ENCODE measurements at places on chromosomes 1 and 21.

- no peak for DNase-seq
Observed at GRCh38 chr1:242146652-242147051, 147.8 kb upstream of the MAP1LC3C start.

DNA sequence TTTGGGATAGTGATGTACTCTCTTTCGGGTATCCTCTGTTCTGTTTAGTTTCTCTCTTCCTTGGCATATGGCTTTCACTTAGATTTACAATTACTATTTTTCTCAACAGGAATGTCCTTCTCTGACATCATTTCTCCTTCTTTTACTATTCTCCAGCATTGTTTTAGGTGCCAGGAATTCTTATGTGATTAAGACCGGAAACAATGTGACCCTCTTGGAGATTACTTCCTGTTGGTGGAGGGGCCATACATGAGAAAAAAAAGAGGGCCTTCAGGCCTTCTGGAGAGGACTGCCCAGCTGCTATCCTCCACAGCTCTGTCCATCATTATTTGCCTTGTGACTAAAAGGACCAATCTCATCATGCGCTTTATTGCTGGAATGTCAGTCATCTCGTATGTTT lies 50.4 kb upstream of the ADAMTS5 start:
- DNase-seq = no peak

GRCh38 chr1:208888376-208888775 lies 644.2 kb upstream of the PLXNA2 start:
- DNase-seq = no peak

DNA sequence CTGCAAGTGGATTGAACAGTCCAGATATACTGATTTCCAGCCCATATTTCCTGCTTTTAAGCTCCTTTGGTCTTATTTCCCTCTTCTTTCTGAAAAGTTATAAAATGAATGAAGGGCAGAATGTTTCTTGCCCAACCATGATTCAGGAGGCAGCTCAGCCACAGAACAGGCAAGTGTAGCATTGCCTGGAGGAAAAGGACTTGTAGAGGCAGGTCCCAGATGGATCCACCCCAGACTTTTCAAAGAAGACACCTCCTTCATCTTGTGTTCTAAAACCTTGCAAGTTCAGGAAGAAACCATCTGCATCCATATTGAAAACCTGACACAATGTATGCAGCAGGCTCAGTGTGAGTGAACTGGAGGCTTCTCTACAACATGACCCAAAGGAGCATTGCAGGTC lies at the start of gene CLCA2:
Gene CLCA2 (plus strand): TSS at position 299 of the 400 bp plus-strand sequence. CDS start 77 bp downstream, at position 376.
- DNase-seq = no peak

DNA sequence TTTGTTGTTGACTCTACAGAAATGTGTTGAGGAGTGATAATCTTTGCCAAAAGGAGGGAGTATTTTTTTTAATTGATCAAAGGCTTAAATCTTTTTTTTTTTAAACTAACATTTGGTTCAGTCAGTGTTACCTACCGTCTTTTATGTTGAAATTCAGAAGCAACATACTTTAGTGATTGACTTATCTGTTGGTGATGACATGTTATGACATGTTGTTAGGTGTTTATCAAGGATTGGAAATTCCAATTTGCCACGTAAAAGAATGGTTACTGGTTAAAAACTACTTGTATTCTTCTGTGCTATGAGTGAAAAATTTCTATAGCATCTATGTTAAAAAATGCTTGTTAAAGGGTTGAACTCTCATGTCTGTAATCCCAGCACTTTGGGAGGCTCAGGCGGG lies 61.2 kb downstream of the DNM3 start:
- no peak for DNase-seq

- no peak for DNase-seq
Observed at GRCh38 chr1:104630567-104631149, 881.0 kb downstream of the AMY1C start.

DNA sequence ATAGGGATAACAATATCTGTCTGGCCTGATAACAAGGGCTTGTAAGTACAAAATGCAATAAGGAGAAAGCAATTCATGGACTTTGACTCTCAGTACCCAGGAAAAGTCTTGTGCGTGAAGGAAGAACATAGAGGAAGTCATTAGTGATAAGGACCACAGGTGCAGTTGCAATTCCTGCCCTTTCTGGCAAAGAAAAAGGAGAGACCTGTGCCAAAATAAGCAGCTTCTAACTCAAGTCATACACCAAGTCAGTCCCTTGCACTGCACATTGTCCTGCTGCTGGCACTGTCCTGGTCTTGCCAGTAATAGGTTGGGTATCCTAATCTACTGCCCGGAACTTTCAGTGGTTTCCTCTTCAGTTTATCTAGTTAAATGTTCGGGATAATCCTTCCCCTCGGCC lies 14.8 kb upstream of the SOD1 start:
- no peak for DNase-seq

- no peak for DNase-seq
Observed at GRCh38 chr1:172824209-172824608, 165.3 kb downstream of the FASLG start.

DNA sequence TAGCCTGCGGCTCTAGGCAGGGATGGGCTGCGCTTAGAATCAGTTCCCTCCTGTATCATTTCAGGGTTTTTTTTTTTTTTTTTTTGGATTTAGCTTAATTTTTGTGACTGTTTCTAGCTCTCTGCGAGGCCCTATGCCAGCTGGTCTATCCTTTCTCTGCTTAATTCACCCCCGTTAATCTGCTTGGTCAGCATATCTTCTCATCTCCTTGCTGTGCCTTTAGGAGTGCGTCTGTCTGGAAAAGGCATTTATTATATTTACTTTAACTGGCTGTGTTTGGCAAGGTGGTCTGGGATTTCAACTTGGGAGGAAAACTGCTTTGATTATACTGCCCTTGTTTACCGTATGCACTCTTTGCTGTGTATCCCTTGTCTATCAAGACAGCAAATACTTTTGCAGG lies 184.8 kb upstream of the KIAA0040 start:
- no peak for DNase-seq

- no peak for DNase-seq
Observed at GRCh38 chr1:219150913-219151312, 22.8 kb upstream of the LYPLAL1 start.

All from CD4-positive, alpha-beta T cell treated with Interferon alpha-2 for 1 hour (primary cell).